ENCODE measurements at places on chromosomes 6 and 20.

DNA sequence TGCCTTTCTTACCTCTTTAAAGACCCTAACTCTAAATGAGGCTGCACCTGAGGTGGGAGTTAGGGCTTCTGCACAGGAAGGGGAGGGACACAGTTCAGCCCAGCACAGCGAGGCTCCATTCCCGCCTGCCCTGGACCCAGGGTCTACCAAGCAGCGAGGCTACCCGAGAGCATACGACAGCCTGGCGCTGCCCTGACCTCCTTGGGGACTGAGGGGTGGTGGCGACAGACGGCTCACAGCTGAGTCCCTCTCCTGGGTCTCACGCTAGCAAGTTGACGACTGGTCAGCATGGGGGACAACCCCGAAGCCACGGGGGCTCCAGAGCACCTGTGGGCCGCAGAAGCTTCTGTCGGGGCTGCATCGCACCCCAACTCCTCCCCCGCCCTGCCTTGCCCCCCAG lies 24.4 kb downstream of the SLC17A9 start:
- no peak for DNase-seq

GRCh38 chr6:127513425-127513824 lies 5.7 kb downstream of the MTCL3 start:
- DNase-seq: no peak

DNA sequence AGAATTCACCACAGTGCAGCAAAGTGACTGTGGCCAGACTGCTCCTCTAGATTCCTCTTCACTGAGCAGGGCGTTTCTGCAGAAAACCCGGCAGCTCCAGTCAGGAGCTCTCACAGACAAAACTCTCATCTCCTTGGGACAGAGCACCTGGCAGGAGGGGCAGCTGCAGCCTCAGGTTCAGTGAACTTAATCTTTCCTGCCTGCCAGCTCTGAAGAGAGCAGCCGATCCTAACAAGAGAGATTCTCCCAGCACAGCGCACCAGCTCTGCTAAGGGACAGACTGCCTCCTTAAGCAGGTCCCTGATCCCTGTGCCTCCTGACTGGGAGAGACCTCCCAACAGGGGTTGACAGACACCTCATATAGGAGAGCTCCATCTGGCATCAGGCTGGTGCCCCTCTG lies 1065.5 kb downstream of the GRIK2 start:
- DNase-seq: no peak

DNA sequence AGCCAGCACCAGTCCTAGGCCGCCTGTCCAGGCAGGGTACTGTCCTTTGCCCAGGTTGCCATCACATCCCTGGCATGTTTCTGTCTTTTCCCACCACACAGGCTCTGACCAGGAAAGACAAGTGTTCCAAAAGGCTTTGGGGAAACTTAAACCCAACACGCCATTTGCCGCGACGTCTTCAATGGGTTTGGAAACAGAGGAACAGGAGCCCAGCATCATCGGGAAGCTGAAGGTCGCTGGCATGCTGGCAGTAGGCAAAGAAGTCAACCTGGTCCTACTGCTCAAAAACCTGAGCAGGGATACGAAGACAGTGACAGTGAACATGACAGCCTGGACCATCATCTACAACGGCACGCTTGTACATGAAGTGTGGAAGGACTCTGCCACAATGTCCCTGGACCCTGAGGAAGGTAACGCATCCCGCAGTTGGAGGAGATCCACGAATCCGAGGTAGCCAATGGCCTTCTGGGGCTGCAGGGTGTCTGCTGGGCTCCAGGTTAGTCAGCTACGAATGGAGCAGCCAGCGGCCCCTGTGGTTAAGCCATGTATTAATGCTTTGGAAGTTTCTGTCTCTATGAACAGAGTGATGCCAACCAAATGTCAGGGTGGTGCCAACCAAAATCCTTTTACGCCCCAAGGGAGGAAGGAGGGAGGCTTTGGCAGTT lies 36.2 kb downstream of the TGM3 start:
- no peak for DNase-seq

GRCh38 chr6:170172825-170173256 lies 118.0 kb downstream of the DLL1 start:
- no peak for DNase-seq

DNA sequence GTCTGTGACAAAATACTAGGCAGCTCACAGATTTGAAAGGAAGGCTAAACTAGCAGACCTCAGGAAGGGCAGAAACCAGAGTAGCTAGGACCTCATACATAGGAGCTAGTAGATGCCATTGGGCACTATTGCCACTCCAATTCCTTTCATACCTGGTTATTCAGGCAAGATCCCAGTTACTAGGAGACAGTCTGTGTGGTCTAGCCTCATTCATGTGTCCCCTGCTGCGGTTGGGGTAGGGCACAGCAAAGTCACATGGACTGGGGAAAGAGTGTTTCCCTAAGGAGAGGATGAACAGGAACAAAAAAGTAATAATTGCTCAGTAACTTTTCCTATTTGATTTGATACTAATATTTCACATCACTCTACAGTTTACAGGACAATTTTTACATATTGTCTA lies 204.6 kb upstream of the HEY2 start:
- DNase-seq: no peak

DNA sequence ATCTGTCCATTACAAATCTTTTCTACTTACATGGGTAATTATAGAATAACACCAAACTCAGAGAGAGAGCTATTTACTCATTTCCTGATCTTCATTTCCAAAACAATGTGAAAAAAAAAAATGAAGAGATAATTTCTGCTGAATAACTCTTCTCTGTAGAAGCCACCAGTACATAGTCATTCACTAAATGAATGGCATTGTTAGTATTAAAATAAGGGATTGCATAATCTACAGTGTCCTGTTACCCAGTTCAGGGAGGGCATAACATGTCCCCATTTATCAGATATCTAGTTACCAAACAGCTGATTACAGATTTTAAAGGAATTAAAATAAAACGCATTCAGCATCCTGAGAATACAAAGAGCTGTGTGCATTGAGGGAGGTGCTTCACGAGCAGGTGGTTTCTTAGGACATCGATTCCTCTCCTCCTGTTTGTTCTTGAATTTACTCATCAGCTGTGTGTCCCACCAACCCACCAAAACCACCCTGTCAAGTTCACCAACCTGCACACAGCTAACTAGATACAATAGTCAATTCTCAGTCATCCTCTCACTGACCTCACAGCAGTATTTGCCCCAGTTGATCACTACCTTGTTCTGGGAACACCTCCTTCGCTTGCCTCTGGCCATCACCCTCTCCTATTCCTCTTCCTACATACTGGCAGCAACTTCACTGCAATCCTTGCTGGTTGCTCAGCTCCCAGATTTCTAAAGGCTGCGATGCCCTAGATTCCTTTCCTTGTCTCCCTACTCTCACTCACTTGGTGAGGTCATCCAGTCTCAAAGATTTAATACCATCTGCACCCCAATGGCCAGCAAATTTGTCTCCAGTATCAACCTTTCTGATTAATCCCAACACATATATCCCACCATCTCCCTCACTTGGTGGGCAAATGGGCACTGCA lies 18.7 kb downstream of the CNKSR3 start:
- no peak for DNase-seq

- no peak for DNase-seq
These were observed 79.1 kb downstream of the SLC23A2 start for GRCh38 chr20:4922186-4922585.

GRCh38 chr6:21666853-21667681 lies 73.5 kb downstream of the SOX4 start:
- DNase-seq: no peak

- no peak for DNase-seq
These were observed 6.2 kb downstream of the CSTL1 start for GRCh38 chr20:23445596-23446217.

GRCh38 chr6:168132531-168133167 lies 53.6 kb upstream of the FRMD1 start:
- no peak for DNase-seq

GRCh38 chr6:22294301-22294700 lies 2.5 kb downstream of the PRL start:
- no peak for DNase-seq

DNA sequence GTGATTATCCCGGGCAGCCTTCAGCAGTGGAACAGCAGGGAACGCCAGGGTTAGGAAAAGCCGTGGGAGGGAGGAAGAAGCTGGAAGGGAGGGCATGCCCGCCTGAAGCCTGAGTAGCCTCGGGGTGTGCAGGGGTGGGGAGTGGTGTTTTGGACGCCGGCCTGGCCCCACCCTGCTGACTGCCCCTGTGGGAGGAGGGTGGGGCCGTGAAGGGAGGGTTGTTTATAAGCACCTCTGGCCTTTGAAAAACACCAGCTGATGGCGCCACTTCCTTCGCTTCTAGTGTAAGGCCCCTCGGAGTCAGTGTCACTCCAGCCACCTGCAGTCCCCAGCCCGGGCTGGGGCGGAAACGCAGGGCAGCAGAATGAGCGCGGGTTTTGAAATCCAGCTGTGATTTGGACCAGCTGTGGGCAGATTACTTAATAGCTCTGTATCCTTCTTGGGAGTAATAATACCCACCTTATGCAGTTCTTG lies 52.8 kb upstream of the BMP6 start:
- DNase-seq: no peak

GRCh38 chr6:54234539-54234938 lies 73.7 kb upstream of the TINAG start:
- DNase-seq: no peak

GRCh38 chr6:108793516-108794251 lies 54.5 kb upstream of the ARMC2 start:
- no peak for DNase-seq

- DNase-seq: no peak
These were observed 52.2 kb upstream of the FAM83C start for GRCh38 chr20:35344354-35344837.

- DNase-seq: no peak
These were observed 83.6 kb downstream of the MRPL14 start for GRCh38 chr6:44043479-44044153.

- no peak for DNase-seq
These were observed 10.9 kb upstream of the SYNE1 start for GRCh38 chr6:152648105-152648504.

- no peak for DNase-seq
These were observed 39.9 kb downstream of the PREX1 start for GRCh38 chr20:48787861-48788375.

GRCh38 chr6:125985522-125985921 lies 818 bp upstream of the TRMT11 start:
- DNase-seq: no peak

- no peak for DNase-seq
These were observed 122.5 kb downstream of the CARMIL1 start for GRCh38 chr6:25401711-25402110.

DNA sequence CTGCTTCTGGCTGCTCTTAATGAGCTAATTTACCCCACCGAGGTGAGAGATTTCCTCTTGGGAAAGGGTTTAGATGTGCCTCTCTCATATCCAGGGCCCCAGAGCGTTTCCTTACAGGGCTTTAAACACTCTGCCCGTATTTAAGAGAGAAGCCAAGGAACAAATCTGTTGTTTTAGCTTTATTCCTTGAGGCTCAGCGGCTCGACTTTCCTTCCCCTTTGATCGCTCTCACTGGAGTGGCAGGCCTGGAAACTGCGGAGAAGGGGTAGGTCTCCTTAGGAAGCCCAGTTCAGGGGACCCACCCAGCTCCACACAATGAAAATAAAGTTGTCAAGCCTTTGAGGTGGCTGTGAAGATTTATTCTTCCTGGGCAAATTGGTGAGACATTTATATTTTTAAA lies 132.0 kb upstream of the JAG1 start:
- no peak for DNase-seq

GRCh38 chr6:37822851-37823682 lies 3.5 kb downstream of the ZFAND3 start:
- no peak for DNase-seq

DNA sequence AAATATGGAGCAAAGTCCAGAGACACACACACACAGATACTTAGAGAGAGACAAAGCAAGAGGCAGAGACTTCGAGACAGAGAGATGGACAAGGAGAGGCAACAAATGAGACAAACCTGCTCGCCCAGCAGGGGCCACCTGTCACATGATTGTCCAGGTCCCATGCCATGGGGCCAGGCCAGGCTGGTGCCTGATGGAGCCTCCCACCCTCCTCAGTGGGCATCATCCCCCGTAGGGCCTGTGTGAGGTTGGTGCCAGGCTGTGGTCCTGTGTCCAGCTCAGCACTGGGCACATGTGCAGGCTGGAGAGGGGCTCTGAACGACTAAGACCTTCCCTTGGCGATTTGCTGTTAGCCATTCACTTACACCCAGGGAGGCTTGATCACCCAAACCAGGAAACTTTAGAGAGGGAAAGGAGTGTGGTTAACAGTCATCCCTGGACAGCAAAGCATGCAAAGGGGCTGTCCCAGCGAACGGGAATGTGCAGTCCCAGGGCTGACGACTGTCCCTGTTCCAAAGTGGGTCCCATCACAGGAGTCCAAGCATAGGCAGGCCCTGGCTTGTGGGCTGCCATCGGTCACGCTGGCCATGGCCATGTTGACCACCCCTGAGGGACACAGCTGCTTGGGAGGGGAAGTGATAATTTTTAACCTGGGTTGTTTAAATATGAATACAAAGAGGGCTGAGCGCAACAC lies 38.4 kb upstream of the PHACTR3 start:
- DNase-seq: no peak

- no peak for DNase-seq
These were observed 30.0 kb downstream of the MYH7B start for GRCh38 chr20:34985461-34986310.

DNA sequence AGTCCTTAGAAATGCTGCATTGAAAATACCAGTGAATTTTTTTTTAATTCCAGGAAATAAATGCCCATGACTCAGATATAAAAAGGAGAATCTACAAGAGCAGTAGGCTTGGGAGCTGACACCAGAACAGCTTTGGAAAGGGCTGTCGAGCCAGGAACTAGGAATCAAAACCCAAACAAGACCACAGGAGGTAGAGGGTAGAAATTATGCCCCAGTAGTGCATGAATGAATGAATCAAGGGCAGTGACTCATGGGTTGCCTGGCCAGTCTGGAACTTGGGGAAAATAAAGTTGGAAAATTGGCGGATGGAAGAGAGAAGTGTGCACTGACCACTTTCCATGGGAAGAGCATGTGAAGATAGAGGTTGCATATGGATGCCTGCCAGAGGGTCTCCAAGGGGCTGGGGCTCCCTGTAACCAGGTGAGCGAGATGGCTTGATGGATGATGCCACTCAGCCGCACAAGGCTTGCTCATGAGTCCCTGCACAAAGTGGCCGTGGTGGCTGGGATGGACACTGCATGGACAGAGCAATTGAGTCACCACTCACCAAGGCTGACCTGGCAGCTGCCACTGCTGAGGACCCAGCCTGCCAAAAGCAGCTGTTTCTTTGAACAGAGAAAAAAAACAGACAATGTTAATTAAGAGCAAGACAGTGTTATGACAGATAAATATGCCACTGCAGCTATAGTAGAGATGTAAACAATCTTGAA lies 15.2 kb upstream of the MCCD1 start:
- DNase-seq: no peak

GRCh38 chr6:107488875-107489635 lies 862 bp upstream of the SOBP start:
- peak; percentile 2 for DNase-seq
